CD14-positive monocyte (primary cell): ENCODE measurements at places on chromosomes 3 and 15.

- no peak for DNase-seq
These were observed 749 bp downstream of the SRGAP3 start for GRCh38 chr3:9248522-9249271.

- DNase-seq: no peak
These were observed 133.5 kb downstream of the ADAMTS9 start for GRCh38 chr3:64554096-64554920.

GRCh38 chr3:170387950-170388349 lies 30.4 kb downstream of the SKIL start:
- DNase-seq: peak; percentile 27

DNA sequence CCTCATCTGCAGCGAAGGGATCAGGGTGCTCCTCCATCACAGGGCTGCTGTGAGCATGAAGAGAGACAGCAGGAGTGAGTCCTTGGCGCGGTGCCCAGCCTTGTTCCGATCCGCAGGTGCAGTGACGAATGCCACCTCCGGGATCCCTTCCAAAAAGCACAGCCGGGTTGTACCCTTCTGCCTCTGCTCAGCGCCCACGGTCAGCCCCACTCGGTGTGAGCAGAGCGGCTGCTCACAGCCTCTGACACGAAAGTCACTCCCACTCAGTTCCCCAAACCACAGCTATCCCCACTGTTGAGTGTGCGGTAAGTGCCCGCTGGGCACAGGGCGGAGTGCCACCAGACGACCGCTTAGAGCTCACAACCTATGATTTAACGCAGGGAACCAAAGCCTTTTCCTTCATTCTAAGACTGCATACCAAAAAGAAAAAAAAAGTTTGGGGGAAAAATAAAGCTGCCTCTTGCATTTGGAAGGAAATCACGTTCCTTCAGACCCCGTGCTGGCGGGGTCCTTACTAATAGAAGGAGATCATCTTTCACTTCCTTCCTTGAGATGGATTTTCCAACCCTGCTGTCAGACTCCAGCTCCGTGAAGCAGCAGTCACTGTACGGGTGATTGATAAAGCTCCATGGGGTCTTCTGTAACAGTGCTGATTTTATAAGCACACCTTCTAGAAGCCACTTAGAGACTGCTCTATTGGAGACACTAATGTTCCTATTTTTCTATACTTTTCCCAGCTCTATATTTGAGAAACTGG lies 34.7 kb upstream of the TUBGCP5 start:
- DNase-seq: no peak

DNA sequence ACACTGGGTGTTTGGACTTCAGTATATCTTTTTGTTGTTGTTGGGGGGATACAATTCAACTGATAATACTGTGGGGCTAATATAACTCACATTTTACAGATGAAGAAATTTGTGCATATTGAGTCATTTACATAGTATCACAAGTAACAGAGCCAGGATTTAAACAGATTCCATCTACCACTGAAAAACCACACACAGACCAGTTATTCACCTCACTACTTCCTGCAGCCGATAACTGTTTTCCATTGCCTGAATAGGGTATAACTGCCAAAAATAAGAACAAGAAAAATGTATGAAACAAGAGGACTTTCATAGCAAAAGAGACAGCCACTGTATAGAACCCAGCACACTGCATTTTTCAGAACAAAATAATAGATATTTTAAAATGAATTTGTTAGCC lies 215.8 kb upstream of the CNTN6 start:
- DNase-seq: no peak

GRCh38 chr3:140164922-140165590 lies 230.1 kb downstream of the CLSTN2 start:
- DNase-seq: no peak

DNA sequence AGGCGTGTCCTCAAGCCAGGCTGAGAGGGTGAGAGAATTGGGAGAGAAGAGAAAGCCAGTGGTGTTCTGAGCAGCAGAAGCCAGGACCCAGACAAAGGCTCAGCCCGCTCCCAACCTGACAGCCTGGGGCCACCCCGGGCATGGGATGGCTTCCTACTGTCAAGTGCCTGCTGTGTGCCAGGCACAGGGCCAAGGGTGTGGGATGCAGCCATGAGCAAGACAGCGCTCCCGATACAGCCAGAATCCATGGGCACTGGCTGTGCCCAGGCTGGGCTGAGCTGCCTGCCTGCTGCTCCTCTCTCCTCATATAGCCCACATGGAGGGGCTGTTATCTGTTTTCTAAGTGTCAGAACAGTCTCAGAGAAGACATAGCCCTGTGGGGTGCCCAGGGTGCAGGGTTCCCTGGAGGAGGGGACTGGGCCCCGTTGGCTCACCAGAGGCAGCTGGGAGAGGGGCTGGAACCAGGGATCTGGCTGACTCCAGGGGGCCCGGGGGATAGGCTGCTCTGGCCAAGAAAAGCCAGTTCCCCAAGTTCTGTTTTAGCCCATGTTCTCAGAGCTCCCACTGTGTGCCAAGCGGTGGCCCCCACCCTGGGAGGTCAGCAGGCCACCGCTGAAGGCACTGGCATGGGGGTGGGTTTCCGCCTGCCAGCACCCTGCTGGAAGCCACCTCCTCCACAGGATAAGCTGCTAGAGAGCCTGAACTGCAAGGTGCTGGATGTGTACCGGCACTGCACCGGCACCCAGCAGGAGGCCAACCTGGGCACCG lies 39.0 kb downstream of the CFAP100 start:
- DNase-seq: no peak

- no peak for DNase-seq
These were observed 249.2 kb downstream of the DOCK3 start for GRCh38 chr3:50923955-50924354.

GRCh38 chr15:67741308-67741707 lies 84.0 kb upstream of the SKOR1 start:
- DNase-seq: no peak

- peak; percentile 61 for DNase-seq
These were observed at the start of gene HACD3 for GRCh38 chr15:65530318-65531111. Gene HACD3 (plus strand): TSS chr15:65530463. CDS start chr15:65530632, 169 bp downstream.

GRCh38 chr3:50491023-50491422 lies 12.4 kb downstream of the CACNA2D2 start:
- DNase-seq: no peak

GRCh38 chr3:193552923-193553322 lies 1.8 kb downstream of the ATP13A4 start:
- no peak for DNase-seq

GRCh38 chr3:42655980-42656679 lies 2.6 kb downstream of the ZBTB47 start:
- peak; percentile 38 for DNase-seq

DNA sequence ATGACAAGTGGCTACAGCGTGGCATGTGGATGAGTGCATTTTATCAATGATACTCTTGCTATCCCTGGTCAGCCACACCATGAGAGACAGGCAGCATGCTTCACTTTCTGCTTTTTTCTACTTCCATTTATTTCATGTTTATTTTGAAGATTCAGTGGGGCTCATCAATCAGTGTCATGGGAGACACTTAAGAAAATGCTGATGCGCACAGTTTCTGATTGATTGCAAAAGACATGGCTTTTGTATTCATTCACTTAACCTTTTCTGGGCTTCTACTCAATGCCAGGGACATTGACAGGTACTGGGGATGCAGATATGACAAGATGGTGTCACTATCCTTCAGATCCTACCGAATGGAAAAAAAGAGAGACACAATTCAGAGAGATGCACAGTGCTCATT lies 50.9 kb upstream of the CFAP161 start:
- DNase-seq: no peak

DNA sequence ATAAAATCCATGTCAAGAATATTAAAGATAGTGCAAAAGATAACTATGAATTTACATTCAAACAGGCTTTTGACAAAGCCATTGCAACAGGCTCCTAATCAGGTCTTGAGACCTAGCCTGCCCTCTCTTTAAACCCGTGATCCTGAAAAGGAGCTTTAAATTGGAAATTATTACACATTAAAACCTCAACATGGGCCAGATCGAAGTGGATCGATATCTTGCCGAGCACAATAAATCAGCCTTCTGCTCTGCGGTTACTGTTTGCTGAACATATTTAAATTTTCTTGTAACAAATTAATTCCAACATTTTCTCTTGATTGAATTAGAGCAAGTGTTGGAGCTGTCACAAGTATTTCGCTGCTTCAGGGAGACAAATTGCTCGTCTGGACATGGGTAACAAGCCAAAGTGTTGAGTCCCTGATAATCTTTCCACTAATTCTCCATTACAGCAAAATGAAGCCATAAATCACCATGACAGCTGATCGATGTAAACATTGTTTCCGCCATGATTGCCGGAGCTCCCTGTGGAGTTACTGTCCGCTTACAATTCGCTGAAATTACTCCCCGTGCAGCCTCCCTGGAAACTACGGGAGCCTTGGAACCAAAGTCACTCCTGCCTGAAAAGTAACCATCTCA lies 47.6 kb downstream of the SHOX2 start:
- no peak for DNase-seq

- DNase-seq: no peak
These were observed 159.9 kb downstream of the APBA2 start for GRCh38 chr15:29045717-29046116.

DNA sequence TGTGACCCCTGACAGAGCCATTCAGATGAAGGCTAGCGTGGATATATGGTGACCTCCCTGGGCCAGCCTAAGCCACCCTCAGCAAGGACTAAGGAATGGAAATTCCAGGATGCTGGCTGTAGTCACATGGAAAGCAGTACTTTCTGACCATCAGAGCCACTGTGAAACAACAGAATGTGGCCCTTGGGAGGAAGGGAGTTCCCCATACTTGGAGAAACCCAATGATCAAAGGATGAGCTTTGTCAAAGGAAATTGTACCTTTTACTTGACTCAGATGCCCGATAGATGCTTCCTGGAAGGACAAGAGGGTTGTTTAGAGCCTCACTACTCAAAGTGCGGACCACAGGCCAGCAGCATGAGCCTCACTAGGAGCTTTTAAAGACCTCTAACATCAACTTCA lies 484.5 kb upstream of the PROK2 start:
- DNase-seq: peak; percentile 77

- no peak for DNase-seq
These were observed 47.7 kb downstream of the MED12L start for GRCh38 chr3:151133175-151133574.

- DNase-seq: no peak
These were observed 98.0 kb upstream of the SLC6A6 start for GRCh38 chr3:14304101-14305045.
